Omental fat pad (tissue), 4 donors: ENCODE measurements at places on chromosomes 11 and 22. TPM values are rescaled to one million over a fixed set of nuclear protein-coding genes. Genes with fewer than 3 reads are reported as not detected.

- no peak for DNase-seq
Observed at GRCh38 chr11:73270016-73270854, 1.9 kb upstream of the P2RY6 start.

DNA sequence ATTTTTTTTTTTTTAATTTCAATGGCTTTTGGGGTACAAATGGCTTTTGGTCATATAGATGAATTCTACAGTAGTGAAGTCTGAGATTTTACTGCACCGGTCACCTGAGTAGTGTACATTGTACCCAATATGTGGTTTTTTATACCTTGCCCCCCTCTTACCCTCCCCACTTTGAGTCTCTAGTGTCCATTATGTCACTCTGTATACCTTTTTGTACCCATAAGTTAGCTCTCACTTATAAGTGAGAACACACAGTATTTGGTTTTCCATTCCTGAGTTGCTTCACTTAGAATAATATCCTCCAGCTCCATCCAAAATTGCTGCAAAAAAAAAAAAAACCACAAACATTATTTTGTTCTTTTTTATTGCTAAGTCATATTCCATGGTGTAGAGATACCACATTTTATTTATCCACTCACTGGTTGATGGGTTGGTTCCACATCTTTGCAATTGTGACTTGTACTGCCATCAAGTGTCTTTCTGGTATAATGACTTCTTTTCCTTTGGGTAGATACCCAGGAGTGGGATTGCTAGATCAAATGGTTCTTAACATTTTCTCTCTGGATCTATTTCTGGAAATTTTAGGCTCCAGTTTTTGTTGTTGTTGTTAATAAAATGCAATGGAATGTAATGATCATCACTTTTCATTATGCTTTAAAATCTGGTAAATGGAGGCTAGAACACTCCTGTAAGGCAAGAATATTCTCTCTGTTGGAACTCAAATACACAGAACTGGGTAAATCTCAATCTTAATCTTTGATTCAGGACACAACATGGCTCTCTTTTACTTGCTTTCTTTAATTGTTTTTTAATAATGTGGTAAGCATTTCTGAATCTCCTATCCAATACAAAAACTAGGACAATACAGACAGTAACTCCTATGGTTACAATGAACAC is 10.3 kb downstream of the NEAT1 start:
- no peak for DNase-seq

The SLCO2B1 gene
- total RNA-seq = 51.5 TPM

GRCh38 chr11:23620617-23621016 is 760.3 kb upstream of the CCDC179 start:
- DNase-seq = no peak

DNA sequence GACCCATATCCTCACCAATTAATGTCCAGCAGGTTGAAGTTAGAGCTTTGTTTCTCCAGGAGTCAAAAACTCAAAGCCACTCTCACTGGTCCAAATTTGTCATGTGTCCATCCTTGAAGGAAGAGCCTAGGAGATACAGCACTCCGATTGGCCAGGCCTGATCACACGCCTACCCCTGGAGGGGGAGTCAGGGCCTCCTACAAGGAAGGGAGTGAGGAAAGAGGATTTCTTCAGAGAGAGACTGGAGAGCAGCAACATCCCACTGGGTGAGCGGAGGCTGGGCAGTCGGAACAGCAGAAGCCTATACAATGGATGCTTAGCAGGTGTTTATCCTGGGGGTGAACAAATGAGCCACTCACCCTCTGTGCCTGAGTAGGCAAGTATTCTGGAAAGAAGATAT is 113.9 kb downstream of the TRIM29 start:
- no peak for DNase-seq

DNA sequence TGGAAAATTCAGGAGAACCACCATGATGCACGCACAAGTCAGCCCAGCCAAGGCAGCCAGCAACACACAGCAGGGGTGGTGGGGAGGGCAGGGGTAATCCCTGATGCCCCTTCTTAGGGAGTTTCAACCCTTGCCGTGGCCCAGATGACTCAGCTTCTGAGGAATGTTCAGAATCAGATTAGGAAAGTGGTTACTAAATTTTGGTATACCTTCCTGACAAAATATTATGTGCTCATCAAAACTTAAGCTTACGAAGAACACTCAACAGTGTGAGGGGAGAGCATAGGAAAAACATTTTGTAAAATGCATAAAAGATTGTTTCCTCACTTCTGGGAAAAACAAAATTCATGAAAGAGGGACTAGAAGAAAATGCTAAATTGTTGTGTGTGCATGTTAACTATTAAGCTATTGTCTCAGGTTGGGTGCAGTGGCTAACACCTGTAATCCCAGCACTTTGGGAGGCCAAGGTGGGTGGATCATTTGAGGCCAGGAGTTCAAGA is 32.1 kb downstream of the SERPIND1 start:
- DNase-seq = no peak

GRCh38 chr11:123357990-123358827 is 71.9 kb upstream of the GRAMD1B start:
- DNase-seq = no peak

DNA sequence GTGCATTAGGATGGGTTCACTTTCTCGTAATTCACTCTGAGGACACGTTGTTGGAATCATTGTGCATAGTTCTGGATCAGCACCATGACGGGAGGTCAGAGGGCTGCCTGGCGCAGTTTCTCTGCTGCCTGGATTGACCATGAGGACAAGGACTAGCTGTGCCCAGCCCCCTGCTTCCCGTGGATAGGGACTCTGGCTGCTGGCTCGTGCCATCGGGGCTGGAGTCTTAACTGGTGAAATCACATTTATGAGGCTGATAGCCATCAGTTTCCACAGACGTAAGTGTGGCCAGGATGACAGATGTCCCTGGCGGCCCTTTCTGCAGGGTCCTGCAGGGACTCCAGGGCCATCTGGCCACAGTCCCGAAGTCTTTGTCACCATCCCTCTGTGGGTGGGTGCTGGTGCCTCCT is 24.1 kb upstream of the GRAMD4 start:
- DNase-seq = no peak

DNA sequence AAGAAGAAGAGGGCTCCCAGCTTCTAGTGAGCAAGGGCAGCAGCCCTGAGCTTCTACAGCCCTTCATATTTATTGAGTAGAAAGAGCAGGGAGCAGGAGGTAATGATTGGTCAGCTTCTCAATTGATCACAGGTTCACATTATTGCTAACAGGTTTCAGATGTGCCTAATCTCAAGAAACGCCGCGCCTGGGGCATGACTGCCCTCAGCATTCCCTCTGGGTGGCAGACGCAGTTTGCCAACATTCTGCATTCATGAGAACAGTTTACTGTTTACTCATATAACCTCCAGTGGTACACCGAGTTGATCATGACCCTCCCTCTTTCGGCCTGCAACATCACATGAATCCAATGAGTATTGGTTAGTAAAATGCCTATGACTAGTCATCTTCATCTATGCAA is 4.7 kb upstream of the ZNF74 start:
- no peak for DNase-seq

The ASCL2 gene
- total RNA-seq = not detected

DNA sequence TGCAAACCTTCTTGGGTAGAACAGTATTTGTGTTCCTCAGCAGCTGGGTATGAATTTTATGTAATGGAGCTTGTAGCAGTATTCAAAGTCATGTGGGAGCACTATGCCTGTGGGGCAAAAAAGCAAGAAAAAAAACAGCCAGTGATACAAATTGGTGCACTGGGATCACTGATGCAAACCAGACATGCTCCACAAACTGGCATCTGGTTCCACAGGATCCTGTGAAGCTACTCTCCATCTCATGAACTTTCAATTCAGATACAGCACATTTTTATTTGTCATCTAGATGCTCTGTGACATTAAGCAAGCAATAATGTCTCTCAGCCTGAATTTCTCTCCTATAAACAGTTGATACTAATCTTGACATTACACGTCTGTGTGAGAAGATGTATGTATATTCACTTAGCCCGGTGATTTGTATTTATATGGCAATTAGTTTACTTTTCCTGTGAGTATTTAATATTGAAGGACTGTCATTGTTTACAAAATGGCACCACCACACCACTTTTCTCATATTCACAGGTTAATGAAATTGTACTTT is 208.5 kb upstream of the GRIA4 start:
- no peak for DNase-seq

GRCh38 chr22:39655004-39655579 is 84.5 kb downstream of the CACNA1I start:
- DNase-seq = no peak

DNA sequence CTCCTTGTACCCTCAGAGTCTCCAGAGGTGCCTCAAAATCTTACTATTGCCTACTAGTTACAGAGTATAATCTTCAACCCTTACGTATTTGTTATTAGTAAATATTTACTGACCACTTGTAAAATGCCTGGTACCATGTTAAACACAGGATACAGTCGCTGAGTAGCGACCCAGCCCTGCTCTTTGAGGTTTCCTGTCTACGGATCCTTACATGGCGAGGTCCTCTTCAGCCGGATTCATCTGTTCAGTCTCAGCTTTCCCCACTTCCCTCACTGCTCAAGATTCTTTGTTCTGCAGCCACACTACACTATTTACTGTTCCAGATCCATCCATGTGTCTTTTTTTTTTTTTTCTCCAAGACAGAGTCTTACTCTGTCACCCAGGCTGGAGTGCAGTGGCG is 13.2 kb upstream of the TTC36 start:
- DNase-seq = no peak

- no peak for DNase-seq
Observed at GRCh38 chr11:122923302-122923701, 40.7 kb downstream of the JHY start.
